Effector memory CD4-positive, alpha-beta T cell (primary cell): ENCODE measurements at places on chromosomes 4 and X.

DNA sequence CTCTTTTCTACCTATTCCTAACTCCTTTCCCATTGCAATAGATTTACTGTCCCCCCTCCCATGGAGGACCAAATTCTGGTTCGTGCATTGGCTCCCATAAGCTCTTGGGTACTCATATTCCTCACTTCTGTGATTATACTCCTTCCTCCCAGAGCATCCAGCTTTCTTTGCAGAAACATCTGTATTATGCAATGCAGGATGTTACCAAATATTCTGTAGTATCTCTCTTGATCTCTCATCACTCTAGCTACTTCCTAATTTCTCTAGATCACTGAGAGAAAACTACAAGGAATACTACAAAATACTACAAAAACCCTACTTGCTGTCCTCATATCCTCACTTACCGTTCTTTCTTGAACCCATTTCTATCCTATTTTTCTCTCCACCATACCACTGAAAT, 395.9 kb upstream of the HS3ST1 start:
- no peak for DNase-seq

DNA sequence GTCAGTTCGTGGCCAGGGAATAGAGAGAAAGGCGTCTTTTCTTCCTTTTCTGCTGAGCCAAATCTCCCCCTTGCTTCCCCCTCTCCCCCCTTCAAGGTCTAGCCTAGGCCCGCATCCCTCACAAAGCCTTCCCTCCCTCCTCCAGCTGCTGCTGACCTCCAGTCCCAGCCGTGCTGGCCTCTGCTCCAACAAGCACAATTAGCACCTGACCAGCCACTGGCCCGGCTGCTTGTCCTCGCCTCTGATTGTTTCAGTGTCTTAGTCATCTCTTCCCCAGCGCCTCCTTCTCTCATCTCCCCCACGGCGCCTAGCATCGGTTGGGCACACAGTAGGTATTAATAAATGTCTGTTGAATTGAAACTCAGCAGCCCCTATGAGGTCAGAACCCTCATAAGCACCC, 4.2 kb downstream of the ELF4 start:
- DNase-seq: no peak

DNA sequence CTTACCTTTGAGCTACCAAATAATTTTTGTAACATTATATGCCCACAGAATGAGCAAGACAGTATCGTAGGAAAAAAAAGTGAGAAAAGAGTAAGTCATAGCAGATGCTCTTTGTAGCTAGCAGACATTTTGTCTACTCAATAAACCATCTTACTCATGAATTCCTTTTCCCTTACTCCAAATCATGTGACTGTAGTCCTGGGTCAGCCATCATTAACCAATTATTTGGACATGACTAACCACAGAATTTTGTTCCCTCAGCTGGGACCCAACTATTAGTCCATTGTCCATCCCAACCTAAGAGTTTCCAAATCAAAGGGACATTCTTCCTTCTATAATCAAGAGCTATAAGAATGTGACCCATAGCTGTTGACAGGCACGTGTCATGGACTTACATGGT, 11.4 kb downstream of the UBE2D3 start:
- DNase-seq: no peak

GRCh38 chr4:100657187-100657586, 139.4 kb upstream of the EMCN start:
- no peak for DNase-seq

DNA sequence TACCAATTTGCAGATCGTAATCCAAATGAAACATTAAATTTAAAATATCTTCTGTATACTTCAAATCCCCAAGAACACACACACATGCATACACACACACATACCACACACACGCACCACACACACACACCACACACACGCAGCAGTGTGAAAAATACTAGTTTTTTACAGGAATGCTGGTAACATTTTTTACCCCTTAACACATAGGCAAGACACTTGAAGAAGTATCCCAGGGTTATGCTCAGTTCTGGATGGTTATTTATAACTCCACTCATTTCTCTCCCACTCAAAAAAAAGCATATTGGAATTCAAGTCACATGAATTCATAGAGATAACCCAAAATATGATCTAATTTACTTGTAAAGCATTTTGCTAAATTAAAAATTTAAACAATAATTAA, 325.5 kb upstream of the SLC7A11 start:
- DNase-seq: no peak

GRCh38 chr4:182015014-182015413, 228.2 kb upstream of the TENM3 start:
- DNase-seq: no peak

DNA sequence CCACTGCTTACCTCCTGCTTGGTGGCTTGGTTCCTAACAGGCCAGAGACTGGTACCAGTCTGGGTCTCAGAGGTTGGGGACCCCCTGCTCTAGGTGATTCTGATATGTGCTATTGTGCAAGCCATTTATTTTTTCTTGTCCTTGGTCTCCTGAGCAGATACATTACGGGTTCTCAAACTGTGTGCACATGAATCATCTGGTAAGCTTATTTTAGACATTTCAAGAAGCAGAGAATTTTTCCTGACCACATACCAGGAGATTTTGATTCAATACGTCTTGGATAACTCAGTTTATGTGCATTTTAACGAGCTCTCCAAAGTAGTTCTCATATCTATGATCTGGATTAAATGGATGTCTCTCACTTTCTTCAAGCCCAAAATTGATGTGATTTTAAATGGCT, 77.2 kb downstream of the FHIP1A start:
- DNase-seq: no peak

GRCh38 chr4:84967243-84967690, 777 bp upstream of the WDFY3 start:
- no peak for DNase-seq
